ENCODE measurements at places on chromosomes 3 and 15.
A peak's percentile ranks its signal among the peaks of the same experiment; 100 is the strongest.

DNA sequence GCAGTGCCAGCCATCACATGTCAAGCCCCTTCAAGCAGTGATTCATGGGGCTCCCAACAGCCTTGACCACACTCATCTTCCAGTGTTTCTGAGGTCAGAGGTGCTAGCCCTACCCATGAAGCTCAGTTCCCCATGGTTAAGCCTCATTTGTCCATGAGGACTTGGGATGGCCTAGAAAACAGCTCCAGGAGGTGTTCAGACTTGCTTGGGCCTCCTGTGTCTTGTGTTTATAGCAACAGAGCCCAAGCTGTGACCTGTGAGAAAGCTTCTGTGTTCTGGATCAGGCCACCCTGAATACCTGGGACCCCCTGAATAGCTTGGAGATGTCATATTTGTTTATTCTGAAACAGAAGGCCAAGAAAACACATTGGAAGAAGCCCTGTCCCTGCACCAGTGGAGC, 36.7 kb downstream of the LARP6 start:
- DNase-seq: no peak

DNA sequence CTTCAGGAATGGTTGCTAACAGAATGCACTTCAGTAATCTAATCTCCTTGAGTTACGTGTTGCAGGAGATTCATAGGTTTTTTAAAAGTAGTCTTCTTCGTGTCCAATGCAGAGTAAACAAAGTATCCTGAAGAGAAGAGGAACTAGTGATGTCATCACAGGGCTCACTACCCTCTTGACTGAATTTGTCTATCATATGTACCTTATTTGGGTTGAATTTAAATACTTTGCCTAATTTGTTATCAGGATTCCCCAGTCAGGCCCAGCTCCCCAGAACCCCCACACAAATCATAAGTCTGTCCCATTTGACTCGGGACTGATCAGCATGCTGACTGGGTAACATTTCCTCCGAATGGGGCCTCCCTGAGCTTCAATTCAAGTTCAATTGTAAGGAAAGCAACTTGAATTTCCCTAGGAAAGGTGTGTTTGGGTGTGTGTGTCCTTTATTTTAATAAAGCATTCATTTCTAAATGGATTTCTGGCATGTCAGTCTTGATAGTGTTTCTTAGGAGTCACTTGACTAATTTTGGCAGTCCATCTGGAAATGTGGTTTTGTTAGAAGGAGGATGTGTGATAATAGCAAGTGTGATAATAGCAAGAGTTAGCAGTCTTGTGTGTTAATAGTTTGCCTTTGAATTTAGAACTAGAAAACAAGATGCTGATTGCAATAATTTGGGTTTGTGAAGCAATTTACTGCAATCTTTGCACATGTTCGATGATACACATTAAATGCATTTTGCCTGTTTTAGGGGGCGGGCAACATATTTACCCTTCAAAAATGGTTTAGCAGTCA, 21.9 kb downstream of the OXNAD1 start:
- DNase-seq: no peak

DNA sequence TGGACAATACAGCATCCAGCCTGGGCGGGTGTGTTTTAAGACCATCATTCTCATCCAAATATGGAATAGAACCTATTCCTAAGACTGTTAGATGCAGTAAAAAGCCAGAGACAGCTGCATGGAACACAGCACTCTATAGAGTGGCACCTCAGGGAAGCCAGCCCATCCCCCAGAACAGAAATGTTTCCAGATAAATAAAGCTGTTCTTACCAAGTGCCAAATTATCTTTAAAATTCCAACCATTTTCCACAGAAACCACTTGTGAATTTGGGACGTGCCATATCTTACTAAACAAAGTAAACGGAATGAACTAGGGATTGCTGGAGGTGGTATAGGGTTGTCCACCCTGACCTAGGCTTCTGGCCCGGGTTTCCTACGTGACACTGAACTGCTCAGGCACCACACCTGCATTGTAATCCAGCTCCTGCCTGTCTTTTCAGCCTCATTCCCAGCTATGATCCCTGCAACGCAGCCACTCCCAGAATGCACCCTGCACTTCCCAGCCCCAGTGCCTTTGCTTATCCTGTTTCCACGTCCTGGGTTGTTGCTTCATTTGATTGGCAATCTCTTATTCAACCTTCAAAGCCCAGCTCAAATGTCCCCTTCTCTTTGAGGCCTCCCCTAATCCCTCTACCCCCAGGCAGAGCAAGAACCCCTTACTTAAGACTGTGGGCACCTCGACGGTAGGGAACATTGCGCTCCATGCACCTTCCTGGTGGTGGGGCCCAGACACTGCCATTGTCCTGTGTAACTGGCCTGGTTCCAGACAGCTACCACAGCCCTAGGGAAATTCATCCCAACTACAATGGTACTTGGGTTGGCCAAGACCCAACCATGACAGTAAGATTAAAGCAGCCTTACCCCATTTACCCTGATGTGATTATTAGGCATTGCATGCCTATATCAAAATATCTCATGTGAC, 100.2 kb downstream of the IQSEC1 start:
- no peak for DNase-seq

DNA sequence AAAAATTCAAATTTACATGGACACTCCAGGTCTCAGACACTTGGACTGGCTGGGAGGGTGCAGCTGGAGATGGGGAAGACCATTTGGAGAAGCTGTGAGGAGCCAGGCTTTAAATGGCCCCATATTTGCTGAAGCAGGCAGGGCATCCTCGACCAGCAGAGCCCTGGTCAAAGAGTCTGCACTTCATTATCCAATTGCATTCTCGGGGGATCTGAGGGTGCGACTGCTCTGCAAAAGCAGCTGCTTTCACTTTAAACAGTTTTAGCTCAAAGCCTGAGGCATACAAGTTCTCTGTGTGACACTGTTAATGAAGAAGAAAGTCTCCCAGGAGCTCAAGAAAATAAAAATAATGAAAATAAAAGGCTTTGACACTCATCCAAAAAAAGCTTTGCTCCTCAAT, 98.0 kb upstream of the SLC25A36 start:
- peak; percentile 21 for DNase-seq

DNA sequence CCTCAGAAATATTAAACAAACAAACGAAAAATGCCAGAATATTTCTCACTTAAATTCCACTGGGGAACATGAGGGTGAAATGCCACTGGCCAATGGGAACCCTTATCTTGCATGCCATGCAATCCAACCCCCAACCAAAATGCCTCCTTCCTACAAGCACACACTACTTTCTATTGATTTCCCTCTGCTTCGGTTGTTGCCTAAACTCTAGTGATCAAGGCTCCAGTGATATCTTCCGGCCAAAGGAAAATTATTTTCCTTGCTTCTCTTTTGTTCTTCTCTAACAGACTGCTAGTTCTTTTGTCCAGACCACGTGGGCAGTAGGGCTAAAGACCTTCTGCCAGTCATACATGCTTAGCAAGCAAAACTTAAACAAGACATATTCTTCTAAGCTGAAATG, 115.7 kb downstream of the TMCC1 start:
- DNase-seq: no peak

- DNase-seq: no peak
Measured at GRCh38 chr3:170356596-170357175, 829 bp upstream of the SKIL start.

GRCh38 chr3:134312873-134313846, 61.1 kb downstream of the AMOTL2 start:
- peak; percentile 40 for DNase-seq

- no peak for DNase-seq
Measured at GRCh38 chr3:161682715-161683114, 186.1 kb downstream of the OTOL1 start.
